ENCODE measurements at places on chromosomes 2 and 18.

DNA sequence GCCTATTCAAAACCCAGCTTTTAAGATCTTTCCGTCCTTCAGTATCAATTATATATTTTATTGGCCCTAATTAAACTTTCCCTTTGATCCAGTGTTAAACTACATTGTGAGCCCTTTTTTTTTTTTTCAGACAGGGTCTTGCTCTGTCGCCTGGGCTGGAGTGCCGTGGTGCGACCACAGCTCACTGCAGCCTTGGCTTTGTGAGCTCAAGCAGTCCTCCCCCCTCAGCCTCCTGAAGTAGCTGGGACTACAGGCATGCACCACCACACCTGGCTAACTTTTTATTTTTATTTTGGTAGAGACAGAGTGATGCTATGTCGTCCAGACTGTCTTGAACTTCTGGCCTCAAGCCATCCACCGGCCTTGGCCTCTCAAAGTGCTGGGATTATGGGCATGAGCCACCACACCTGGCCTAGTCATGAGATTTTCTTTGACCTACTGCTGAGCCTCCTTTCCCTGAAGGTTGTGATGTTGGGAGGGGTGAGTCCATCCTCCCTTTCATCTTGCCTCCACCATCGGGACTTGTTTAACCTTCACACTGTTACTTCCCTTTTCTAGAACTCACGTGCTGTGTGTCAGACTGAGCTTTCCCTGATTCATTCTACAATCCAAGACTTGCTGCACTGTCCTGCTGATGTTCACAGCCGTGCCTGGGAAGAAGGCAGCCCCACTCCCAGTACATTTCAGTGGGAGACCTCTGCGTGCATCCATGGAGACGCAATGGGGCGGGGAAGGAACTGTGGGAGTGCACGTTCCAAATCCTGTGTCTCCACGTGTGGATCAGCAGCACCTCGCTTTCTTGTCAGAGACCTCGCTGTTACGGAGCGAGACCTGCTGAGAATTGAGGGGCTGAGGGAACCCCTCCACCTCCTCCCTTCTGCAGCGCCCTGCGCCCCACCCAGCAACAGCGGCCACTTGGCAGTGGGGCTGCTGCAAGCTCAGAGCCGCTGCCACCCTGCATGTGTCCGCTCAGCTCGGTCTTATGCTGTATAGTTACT, 10.8 kb downstream of the OXER1 start:
- no peak for DNase-seq

DNA sequence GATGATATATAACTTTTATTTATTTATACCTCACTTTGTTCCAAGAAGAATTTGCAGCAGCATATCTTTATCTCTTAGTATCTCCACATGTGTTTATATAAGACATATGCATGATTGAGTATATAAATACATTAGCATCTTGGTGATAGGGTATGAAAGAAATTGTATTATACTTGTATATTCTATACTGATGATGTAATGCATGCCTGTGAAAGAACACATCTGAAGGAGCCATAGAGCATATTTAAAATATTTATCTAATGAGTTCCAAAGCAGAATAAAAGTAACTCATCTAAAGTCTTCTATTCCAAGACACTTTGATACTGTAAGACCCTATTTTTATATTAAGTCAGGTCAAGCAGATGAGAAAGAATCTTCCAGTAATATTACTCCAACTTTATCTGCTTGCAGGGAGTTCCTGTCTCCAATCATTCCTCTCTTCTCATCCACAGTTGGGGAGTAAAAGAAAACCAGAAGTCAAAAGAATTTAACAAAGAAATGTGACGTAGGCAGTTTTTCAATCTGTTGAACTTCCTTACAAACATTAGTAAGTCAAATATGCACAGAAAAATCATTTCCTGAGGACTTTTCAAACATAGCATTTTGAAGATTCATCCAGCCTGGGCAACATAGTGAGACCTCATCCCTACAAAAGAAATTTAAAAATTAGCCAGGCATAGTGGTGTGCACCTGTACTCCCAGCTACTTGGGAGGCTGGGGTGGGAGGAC, 76.7 kb downstream of the DTNB start:
- DNase-seq: no peak

DNA sequence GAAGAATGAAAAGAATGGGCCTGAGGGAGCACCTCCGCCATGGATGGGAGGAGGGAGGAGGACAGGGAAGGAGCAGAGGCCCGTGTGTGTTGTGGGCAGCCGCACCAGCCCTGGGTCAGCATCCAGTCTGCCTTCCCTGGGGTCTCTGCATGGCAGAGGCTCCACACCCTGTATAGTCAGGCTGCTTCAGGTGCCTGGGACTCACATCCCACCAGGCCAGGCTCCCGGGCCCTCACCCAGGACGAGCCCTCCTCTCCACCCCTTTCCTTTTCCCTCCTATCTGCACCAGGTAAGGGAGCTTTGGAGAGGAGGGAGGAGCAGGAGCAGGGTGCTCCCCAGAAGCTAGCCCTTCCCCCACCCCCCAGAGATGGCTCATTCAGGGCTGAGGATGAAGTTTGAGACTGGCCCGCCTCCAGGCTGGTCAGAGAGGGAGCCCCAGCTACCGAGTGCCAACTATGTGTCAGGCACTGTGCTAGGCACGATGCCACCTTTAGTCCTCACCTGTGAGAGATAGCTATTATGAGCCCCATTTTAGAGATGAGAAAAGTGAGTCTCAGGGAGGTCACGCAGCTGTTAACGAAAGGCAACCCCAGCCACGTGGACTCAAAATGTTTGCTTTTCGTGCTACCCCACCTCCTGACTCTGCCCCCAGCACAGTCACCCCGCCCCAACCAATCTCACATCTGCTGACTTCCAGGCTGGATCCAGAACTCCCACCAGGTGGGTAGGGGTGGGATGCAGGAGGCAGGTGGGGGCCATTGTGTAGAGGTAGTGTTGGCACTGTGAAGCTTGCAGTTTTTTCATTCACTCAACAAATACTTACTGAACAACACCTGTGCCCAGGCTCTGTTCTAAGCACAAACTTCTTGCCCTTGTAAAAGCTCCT, 242.1 kb downstream of the DYSF start:
- DNase-seq: no peak

GRCh38 chr2:85908506-85908905, 19.7 kb upstream of the ST3GAL5 start:
- DNase-seq: no peak

DNA sequence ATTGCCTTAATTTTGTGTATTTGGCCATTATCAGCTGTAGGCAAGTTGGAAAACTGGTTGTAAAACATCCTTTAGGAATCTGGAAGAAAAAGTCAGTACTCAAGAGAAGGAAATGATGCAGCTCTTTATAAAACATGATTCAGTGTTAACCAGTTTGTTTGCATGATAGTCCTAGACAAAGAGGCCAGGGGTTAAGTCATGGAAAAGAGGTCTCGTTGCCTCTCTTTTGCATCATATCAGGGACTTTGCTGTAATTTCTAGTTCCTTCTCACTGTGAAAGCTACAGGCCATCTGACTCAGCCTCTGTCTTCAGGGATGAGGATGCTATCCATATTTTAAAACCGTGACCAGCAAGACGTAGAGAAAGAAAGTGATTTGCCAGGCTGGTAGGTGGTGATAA, 38.0 kb downstream of the NPAS2 start:
- peak; percentile 61 for DNase-seq

DNA sequence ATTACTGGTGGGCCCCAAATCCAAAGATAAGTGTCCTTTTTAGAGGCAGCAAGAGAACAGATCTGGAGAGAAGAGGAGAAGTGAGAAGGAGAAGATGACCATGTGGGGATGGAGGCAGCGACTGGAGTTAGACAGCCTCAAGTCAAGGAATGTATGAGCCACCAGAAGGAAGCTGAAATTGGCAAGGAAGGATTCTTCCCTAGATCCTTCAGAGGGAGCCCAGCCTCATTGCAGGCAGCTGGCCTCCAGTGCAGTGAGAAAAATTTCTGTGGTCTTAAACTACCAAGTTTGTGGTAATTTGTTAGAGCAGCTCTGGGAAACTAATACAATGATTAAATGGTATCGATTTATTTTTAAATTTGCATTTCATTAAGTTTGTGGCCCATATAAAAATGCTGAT, 167.9 kb downstream of the NCKAP5 start:
- DNase-seq: no peak

DNA sequence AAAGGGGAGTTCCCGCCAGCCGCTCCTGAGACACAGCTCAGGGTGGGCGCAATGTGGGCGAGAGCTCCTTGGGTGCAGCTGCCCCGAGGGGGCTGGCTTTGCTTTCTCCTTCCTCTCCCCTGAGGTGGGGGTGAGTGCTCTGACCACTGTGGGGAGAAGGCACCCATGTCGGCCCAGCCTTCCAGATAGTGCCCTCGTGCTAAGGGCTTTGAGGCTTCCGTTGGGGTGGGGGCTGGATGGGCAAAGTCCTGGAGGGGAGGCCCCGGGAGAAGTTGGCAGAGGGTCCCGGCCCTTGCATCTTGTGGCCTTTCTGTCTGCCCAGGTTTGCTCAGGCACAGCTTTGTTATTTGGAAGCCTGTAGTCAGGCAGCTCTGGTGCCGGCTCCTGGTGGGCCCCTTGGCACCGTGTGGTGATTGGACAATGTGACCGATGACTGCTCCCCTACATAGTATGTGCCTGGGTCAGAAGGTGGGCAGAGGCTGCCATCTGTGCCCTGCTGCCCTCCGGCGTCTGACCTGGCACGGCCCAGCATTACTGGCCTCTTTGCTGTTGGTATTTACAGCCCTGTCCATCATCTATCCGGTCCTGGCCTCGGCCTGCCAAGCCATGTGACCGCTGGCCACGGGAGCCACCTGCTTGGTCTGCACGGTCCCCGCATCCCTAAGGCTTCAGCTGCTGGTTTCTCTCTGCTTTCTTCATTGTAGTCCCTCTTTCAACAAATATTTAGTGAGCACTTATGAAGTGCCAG, 50.8 kb downstream of the TWIST2 start:
- DNase-seq: no peak

Data from HT1080 (cell line).